ENCODE measurements at places on chromosomes 1 and 21.

DNA sequence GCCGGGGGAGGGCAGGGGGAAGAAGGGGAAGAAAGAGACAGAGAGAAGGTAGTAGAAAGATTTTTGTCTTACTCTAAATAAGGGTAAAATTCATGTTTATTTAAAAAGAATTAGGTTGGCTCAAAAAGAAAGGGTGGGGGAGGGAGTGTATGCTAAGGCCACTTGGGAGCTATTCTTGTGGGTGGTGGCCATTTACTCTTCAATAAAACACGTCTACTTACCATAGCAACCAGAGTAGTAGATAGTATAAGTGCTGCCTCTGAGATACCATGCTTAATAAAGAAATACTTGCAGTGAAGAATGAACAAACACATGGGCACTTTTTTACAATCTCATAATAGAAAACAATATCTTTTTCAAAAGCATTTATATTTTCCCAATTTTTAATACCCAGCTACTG is 538.1 kb upstream of the PTBP2 start:
- DNase-seq = no peak
- no peaks in the 10 kb centered on the region for H3K36me3 ChIP-seq
- H3K27me3 ChIP-seq = no peaks in the 10 kb centered on the region

DNA sequence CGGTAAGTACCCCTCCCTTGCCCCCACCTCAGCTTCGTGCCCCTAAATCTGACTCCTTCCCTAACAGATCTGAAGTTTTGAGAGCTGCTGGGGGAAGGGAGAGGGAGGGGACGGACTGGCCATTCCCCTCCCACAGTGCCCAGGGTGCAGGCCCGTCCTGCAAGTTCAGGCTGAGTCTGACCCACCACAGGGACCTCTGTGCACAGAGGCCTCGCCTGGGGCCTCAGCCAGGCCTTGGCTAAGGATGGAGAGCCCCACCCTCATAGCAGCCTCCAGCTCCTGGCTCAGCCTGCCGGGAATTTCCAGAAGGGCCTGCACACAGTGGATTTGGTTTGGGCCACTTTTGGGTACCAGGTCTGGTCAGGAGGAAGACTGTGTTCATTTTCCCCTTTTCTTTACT is 31.2 kb upstream of the TNFRSF1B start:
- H3K27ac ChIP-seq = no peak overlapping the region
- H3K4me3 ChIP-seq = no peak overlapping the region
- H3K27me3 ChIP-seq = no peaks in the 10 kb centered on the region
- DNase-seq = no peak
- H3K36me3 ChIP-seq = no peaks in the 10 kb centered on the region

- H3K36me3 ChIP-seq = no peaks in the 10 kb centered on the region
- no peaks in the 10 kb centered on the region for H3K27me3 ChIP-seq
- H3K4me3 ChIP-seq = no peak overlapping the region
- H3K27ac ChIP-seq = no peak overlapping the region
- no peaks in the 10 kb centered on the region for H3K4me1 ChIP-seq
These were observed 79.7 kb upstream of the RUNX3 start for GRCh38 chr1:25009671-25010262.

- no peaks in the 10 kb centered on the region for H3K4me1 ChIP-seq
- H3K4me3 ChIP-seq = no peak overlapping the region
- no peaks in the 10 kb centered on the region for H3K36me3 ChIP-seq
- DNase-seq = no peak
These were observed 290.5 kb upstream of the DPYD start for GRCh38 chr1:98211271-98211845.

GRCh38 chr1:172499636-172500141 is 33.3 kb upstream of the SUCO start:
- no peak overlapping the region for H3K27ac ChIP-seq
- no peak for DNase-seq
- H3K4me3 ChIP-seq = no peak overlapping the region
- H3K4me1 ChIP-seq = no peaks in the 10 kb centered on the region
- no peaks in the 10 kb centered on the region for H3K27me3 ChIP-seq

DNA sequence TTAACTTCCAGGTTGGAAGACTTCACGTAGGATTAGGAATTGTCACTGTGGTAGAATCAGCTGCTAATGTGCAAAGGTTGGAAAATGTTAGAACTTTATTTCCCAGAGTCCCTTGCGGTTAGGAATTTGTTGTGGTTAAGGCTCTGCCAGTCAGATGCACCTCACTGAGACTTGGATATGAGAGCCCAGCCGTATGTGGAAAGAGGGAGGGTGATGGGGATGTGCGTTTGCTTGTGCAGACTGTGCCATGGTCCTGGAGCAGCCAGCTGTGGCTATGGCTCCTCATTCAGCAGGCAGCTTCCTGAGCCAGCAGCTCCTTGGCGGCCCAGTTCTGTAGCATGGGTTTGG is 12.5 kb downstream of the S100A10 start:
- no peak overlapping the region for H3K27ac ChIP-seq
- H3K4me3 ChIP-seq = no peak overlapping the region
- no peaks in the 10 kb centered on the region for H3K4me1 ChIP-seq
- peaks cover 12% of the 10 kb centered on the region for H3K36me3 ChIP-seq
- DNase-seq = no peak
- no peaks in the 10 kb centered on the region for H3K27me3 ChIP-seq

GRCh38 chr21:17598437-17598836 is 14.3 kb downstream of the BTG3 start:
- no peaks in the 10 kb centered on the region for H3K27me3 ChIP-seq
- no peak for DNase-seq
- no peak overlapping the region for H3K4me3 ChIP-seq
- no peaks in the 10 kb centered on the region for H3K4me1 ChIP-seq
- no peak overlapping the region for H3K27ac ChIP-seq

- no peaks in the 10 kb centered on the region for H3K4me1 ChIP-seq
- no peaks in the 10 kb centered on the region for H3K27me3 ChIP-seq
- H3K4me3 ChIP-seq = no peak overlapping the region
- no peak overlapping the region for H3K27ac ChIP-seq
- DNase-seq = no peak
- H3K36me3 ChIP-seq = no peaks in the 10 kb centered on the region
These were observed 233.3 kb upstream of the COA6 start for GRCh38 chr1:234139966-234140365.

DNA sequence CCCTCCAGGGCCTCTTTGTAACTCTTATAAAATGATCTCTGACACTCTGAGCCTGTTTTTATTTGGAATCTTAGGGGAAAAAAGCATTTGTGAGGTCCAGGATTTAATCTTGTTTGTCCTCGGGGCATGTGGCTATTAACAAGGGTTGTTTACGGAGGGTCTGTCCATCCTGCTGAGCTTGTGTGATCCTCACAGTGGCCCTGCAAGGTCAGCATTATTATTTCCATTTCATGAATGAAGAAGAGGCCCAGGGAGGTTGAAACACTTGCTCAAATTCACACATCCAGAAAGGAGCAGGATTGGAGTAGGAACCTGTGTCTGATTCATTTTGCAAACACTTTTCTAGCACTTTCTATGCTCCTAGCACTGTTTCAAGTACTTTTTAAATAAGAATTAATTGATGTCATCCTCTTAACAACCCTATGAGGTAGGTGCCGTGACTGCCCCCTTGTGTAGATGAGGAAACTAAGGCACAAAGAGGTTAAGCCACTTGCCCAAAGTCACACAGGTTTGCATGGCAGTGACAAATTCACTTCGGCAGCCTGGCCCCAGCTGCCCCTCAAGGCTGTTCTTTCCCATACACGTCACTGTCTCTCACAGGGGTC is 178.9 kb downstream of the MIS18A start:
- H3K4me1 ChIP-seq = no peaks in the 10 kb centered on the region
- DNase-seq = peak; percentile 9
- no peak overlapping the region for H3K27ac ChIP-seq
- H3K36me3 ChIP-seq = no peaks in the 10 kb centered on the region

DNA sequence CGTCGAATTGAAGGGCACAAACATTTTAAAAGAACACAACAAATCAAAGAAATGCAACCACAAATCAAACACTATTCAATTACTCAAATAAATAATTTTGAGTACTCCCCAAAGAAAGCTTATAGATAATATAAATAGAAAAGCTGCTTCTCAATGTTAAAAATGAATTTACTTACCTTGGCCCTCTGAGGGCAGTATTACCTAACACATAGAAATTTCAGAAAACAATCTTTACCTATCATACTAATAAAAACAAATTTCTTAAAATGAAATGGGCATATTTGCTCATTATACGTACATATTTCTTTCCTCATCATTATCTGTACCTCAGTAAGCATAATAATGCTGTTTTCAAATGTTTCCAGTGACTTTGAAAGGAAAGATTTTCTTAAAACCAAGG is 141.8 kb downstream of the AKT3 start:
- H3K4me1 ChIP-seq = no peaks in the 10 kb centered on the region
- H3K36me3 ChIP-seq = no peaks in the 10 kb centered on the region
- no peak overlapping the region for H3K4me3 ChIP-seq
- no peak overlapping the region for H3K27ac ChIP-seq
- no peaks in the 10 kb centered on the region for H3K27me3 ChIP-seq
- DNase-seq = no peak

GRCh38 chr1:65946960-65947359 is 154.3 kb downstream of the PDE4B start:
- no peak overlapping the region for H3K27ac ChIP-seq
- no peaks in the 10 kb centered on the region for H3K27me3 ChIP-seq
- H3K4me3 ChIP-seq = no peak overlapping the region
- no peaks in the 10 kb centered on the region for H3K4me1 ChIP-seq
- no peaks in the 10 kb centered on the region for H3K36me3 ChIP-seq
- no peak for DNase-seq

GRCh38 chr1:119652587-119652986 is 4.5 kb upstream of the ZNF697 start:
- DNase-seq = no peak
- H3K36me3 ChIP-seq = no peaks in the 10 kb centered on the region
- no peaks in the 10 kb centered on the region for H3K27me3 ChIP-seq

GRCh38 chr21:39083377-39084008 is 99.8 kb downstream of the PSMG1 start:
- H3K27me3 ChIP-seq = no peaks in the 10 kb centered on the region
- DNase-seq = no peak
- no peak overlapping the region for H3K27ac ChIP-seq
- no peak overlapping the region for H3K4me3 ChIP-seq

DNA sequence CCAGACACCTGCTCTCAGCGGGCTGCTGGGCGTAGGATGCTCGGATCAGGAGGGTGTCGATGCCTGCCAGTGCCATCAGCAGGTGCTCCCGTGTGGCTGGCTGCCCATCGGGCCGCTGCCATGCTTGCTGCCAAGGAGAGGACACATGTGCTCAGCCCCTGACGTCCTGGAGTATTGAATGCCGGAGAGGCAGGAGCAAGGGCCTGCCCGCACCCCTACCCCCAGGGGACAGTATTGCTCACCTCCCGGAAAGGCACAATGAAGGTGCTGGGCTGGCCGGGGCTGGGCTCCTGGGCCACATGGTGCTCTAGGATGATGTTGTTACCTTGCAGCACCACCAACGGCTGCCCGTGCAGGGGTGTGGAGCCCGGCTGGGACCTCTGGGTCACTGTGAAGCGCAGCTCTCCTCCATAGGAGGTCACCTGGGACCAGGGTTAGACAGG is 61.5 kb downstream of the HSPG2 start:
- H3K4me3 ChIP-seq = no peak overlapping the region
- H3K4me1 ChIP-seq = no peaks in the 10 kb centered on the region
- H3K36me3 ChIP-seq = peaks cover 59% of the 10 kb centered on the region

DNA sequence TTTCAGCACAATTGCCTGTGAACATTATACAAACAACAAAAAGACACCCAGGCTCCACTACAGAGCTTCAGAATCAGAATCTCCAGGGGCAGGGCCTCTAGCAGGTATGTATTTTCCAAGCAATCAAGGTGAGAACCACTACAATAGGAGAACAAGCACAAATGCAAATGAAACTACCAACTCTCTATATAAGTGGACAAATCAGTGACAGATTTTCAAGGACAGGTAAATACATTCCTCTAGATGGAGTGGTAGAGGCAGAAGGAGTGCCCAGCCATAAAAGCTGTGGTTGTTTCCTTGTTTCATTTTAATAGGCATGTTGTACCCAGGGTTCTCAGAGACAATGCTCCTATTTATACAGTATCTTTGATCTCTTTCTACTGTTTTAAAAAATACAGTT is 20.1 kb upstream of the CCDC17 start:
- no peaks in the 10 kb centered on the region for H3K27me3 ChIP-seq
- H3K27ac ChIP-seq = no peak overlapping the region
- no peak for DNase-seq
- H3K36me3 ChIP-seq = peaks cover 10% of the 10 kb centered on the region
- H3K4me1 ChIP-seq = no peaks in the 10 kb centered on the region

- H3K4me3 ChIP-seq = no peak overlapping the region
- no peak for DNase-seq
- no peaks in the 10 kb centered on the region for H3K27me3 ChIP-seq
- no peak overlapping the region for H3K27ac ChIP-seq
- no peaks in the 10 kb centered on the region for H3K36me3 ChIP-seq
- H3K4me1 ChIP-seq = no peaks in the 10 kb centered on the region
These were observed 181.9 kb downstream of the CYYR1 start for GRCh38 chr21:26391166-26391565.

- H3K4me3 ChIP-seq = no peak overlapping the region
- H3K27me3 ChIP-seq = no peaks in the 10 kb centered on the region
- peaks cover 4% of the 10 kb centered on the region for H3K4me1 ChIP-seq
- H3K36me3 ChIP-seq = no peaks in the 10 kb centered on the region
These were observed 9.8 kb downstream of the EDN2 start for GRCh38 chr1:41474490-41475271.

GRCh38 chr1:84103197-84103992 is 40.7 kb upstream of the PRKACB start:
- no peak for DNase-seq
- no peaks in the 10 kb centered on the region for H3K27me3 ChIP-seq
- peaks cover 2% of the 10 kb centered on the region for H3K4me1 ChIP-seq
- H3K4me3 ChIP-seq = no peak overlapping the region
- H3K36me3 ChIP-seq = no peaks in the 10 kb centered on the region
- no peak overlapping the region for H3K27ac ChIP-seq

- no peaks in the 10 kb centered on the region for H3K36me3 ChIP-seq
- no peak overlapping the region for H3K4me3 ChIP-seq
- H3K4me1 ChIP-seq = no peaks in the 10 kb centered on the region
- DNase-seq = no peak
- H3K27me3 ChIP-seq = no peaks in the 10 kb centered on the region
These were observed 12.8 kb upstream of the MRPL9 start for GRCh38 chr1:151775894-151776664.

- DNase-seq = no peak
- no peaks in the 10 kb centered on the region for H3K27me3 ChIP-seq
- H3K4me3 ChIP-seq = no peak overlapping the region
- no peaks in the 10 kb centered on the region for H3K36me3 ChIP-seq
These were observed 79.5 kb downstream of the NR5A2 start for GRCh38 chr1:200107004-200107470.
